Stimulated activated CD4-positive, alpha-beta T cell treated with anti-CD3 and anti-CD28 coated beads, Interleukin-1b, Interleukin-23, amount 100 ng/mL, for 1 hour (primary cell): ENCODE measurements at places on chromosomes 3 and 15.

DNA sequence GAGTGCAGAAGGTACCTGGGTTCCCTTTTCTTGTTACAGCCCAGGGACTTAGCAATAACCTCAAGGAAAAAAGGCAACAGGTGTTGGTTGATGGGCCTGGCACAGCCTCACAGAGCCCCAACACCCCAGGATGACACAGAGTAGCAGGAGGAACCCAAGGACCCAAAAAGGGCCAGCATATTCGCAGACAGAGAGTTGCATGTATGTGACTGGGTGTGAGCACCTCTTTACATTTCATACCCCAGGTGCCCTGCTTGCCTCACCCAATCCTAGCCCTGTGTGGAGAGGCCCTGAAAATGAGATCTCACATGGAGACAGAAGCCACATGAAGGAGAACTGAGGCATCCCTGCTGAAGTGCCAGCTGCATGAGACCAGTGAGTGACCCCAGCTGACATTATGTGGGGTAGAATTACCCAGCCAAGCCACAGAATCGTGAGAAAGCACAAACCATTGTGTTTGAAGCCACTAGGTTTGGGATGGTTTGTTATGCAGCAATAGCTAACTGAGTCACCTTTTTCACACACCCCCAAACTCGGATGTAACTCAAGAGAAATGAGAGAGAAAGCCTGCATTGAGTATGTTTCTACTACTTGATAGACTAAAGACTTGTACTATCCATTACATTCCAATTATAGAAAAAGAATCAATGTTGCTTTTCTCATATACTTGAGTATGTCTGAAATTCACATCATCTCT lies 26.2 kb upstream of the HHATL start:
- DNase-seq, result no peak

GRCh38 chr3:137766876-137767537 lies 2.9 kb downstream of the SOX14 start:
- no peak for DNase-seq

DNA sequence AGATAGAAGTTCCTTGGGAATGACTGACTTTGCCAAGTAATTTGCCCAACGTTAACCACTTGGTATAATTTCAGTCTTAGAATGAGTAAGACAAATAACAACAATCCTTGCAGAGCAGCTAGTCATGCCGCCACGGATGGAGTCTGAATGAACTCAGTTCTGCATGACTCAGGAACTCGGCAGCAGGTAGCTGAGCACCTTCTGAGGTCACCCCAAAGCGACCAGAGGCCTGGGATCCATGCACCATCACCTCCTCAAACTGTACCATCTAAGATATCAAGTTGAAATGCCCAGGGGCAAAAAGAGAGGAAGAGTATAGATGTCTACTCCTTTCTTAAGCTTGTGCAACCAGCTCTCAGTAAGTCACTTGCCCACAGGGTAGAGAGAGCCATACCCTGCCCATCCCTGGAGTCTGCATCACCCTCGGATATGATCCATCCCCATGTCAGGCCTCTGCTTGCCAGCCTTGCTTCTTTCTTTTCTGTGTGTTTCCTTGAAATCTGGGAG lies 8.5 kb upstream of the CDCP1 start:
- DNase-seq, result no peak

- no peak for DNase-seq
Measured at GRCh38 chr15:69096196-69096595, 64.2 kb upstream of the GLCE start.

DNA sequence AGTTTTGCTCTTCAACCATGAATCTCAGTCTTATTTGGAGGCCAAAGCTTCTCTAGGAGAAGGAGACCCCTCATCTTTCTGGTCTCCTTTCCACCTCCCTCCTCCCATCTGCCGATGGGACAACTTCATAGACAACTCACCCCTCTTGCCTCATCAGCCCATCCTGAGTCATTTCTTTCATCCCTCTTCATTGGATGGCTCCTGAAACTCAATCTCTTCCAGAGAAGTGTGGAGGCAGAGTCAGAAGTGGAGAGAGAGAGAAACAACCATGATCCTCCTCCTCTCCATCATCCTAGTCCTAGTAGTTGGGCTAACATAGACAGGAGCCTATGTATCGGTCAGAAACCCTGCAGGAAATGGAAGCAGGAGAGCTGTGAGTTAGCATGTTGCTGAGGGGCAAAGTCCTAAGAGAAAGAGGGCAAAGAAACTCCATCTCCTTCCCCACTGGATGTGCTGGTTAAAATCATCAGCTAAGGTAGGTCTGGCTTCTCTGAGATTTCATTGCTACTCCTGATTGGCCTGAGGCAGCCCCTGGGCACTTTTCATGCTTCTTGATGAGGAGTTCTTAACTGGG lies 21.3 kb upstream of the HCN4 start:
- no peak for DNase-seq

DNA sequence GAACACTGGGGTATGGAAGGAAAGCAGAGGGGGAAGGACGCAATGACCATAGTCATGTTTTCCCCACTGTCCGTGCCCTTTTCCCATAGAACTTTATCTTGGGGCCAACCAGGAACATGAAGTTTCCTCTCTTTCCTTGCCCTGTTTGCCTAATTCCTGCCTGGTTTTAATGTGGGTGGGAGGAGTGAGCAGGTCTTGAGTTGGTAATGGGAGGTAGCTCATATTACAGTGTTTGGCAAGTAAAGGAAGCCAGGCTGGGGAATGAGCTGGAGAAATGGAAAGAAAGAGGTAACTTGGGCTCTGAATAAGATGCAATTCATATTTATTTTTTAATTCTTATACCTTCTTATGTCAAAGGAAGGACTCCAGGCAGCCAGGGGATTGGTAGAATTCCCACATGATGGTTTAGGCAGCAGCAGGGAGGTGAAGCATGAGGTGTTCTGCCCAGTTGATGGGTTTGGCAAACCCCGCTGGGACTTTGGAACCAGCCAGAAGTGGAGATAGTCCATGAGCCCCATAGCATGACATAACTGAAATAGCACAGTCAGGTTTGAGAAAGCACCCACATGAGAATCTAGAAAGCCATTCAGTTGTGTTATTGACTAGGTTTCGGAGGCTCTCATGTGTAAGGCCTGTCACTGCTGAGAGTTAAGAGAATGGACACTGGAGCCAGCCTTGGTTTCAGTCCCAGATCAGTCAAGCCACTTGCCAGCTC lies 60.0 kb downstream of the CCK start:
- no peak for DNase-seq

GRCh38 chr3:143736205-143736997 lies 111.9 kb downstream of the SLC9A9 start:
- no peak for DNase-seq

DNA sequence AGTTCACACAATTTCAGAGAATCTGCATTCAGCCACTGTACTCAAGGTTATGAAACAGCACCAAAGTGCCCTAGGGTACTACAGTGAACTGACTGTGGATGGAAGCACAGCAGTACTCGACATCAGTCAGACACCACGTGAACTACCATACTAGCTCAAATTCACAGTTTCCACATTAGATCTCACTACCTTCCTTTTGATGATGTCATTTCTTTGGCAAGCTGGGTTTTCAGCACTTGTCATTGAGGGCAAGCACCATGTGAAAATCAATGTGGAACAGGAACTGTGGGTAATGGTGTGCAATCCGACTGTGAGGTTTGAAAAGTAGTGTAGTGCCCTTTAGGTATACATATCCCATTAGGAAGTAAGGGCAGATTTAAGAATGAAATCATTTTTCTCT lies 110.5 kb upstream of the BFSP2 start:
- no peak for DNase-seq

DNA sequence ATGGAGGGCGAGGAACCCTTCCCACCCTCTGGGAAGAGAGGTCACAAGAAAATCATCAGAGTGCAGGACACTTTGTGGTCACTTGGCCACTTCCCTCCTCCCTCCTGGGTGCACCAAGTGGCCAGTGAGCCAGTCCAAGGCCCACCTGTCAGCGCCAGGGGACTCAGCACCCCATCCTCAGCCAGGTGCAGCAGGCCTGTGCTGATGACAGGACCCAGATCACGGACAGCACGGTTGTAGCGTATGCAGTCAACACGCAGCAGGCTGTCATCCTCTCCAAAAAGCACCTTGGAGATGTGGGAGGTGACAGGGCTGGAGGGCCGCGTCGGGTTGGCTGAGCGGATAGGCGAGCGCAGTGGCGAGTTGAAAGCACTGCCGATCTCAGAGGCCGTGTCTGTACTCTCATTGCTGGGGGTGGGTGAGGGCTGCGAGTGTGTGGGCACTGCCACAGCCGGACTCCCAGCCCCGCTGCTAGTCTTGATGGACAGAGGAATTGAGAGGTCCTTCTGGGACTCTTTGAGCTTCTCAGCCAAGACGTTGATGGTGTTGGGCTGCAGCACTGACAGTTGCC lies 41.5 kb downstream of the SEMA3G start:
- no peak for DNase-seq

DNA sequence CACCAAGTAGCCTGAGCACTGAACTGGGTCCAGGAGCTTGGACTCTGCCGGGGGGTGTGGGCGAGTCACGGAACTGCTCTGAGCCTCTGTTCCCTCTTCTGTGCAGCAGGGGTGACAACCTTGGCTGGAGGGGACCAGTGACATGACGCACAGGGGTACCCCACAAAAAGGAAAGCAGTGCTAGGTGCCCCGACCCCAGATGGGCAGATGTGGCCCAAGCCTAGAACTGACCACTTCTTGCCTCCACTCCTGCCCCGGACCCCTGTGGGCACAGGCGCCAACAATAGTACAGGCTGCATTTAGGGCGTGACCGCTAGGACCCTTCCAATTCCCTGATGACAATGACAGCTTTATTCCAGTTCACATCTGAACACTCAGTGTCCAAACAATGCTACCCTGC lies 255.9 kb upstream of the LYSMD4 start:
- no peak for DNase-seq

GRCh38 chr3:106185949-106186348 lies 317.1 kb upstream of the CBLB start:
- DNase-seq, result no peak

DNA sequence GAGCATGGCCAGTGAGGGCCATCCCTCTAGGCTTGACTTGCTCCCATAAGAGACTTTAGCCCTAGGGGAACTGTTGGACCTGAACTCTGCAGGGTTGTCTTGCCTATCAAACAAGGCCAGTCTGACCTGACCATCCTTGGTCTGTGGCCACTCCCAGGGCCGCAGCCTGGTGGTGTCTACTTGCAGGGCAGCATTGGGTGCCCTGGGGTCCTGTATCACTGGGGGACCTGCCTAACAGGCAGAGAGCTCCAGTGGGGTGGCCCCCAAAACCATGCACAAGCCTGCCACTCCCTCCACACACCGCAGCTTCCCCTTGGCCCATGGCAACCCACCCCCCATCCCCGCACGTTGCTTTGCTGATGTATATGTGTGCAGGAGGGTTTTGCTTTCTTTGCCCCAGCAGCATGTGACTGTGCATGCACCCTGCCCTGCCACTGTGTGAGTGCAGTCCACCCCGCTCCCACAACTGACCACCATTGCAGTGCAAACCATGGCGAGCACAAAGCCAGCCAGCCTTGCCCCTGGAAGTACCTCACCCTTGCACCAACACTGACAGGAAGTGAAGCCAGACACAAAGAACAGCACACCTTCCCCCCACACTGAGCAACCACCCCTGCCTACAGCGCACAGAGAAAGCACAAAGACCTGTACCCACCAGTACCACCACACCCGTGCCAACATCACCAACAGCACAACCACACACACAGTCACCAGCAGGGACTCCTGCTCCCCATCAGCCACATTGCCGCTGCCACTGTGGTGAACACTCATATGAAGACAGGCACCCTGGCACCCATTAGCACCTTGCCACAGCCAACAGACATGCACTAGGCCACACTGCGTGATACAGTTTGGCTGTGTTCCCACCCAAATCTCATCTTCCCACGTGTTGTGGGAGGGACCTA lies 88.8 kb downstream of the SENP7 start:
- no peak for DNase-seq

DNA sequence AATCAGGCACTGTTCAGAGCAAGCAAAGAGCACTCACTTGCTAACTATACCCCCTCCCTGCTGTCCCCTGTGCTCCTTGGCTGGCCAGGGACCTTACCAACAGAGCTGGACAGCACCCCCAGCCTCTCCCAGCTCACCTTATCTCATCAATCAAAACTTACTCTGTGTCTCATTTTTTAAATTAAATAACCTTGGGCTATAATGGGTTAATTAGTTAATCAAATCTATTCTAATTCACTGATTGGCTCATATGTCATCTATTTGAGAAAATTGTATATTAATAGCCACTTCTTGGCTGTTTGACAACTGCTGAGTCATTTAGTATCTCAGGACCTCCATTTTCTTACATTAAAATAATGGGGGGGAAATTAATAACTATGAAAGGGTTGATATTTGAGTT lies 22.9 kb downstream of the IL5RA start:
- DNase-seq, result no peak
